ENCODE measurements at places on chromosomes 6 and 20.

- H3K27me3 ChIP-seq: no peaks in the 10 kb centered on the region
- no peak for DNase-seq
- H3K27ac ChIP-seq: no peak overlapping the region
- no peaks in the 10 kb centered on the region for H3K36me3 ChIP-seq
These were observed 25.6 kb downstream of the COL20A1 start for GRCh38 chr20:63318391-63319163.

- no peak overlapping the region for H3K4me3 ChIP-seq
- no peak for DNase-seq
- no peaks in the 10 kb centered on the region for H3K36me3 ChIP-seq
- H3K27me3 ChIP-seq: no peaks in the 10 kb centered on the region
- H3K27ac ChIP-seq: no peak overlapping the region
These were observed 25.3 kb downstream of the MARCKS start for GRCh38 chr6:113882336-113883022.

- H3K4me1 ChIP-seq: peaks cover 10% of the 10 kb centered on the region
- DNase-seq: no peak
- H3K36me3 ChIP-seq: no peaks in the 10 kb centered on the region
- H3K27ac ChIP-seq: no peak overlapping the region
- peaks cover 67% of the 10 kb centered on the region for H3K27me3 ChIP-seq
These were observed 28.3 kb upstream of the CSNK2A1 start for GRCh38 chr20:571754-572441.

DNA sequence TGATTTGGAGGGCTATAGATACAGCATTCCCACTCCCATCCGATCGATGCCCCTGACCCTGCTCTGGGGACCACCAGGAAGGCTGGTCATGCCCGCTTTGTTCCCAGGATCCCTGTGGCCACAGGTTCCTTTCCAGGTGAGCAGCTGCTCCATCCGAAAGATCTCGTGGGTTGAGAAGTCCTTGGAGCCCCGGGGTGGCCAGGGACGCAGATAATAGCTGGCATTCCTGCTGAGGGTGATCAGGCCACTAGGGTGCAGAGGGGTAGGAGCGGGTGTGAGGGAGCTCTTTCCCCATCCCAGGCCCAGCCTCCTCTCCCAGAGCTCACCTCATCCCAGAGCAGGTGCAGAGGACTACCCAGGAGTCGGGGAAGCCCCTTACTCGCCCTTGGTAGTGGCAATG, 7.4 kb downstream of the ADAM33 start:
- H3K27me3 ChIP-seq: peaks cover 37% of the 10 kb centered on the region
- peaks cover 4% of the 10 kb centered on the region for H3K4me1 ChIP-seq
- no peak overlapping the region for H3K4me3 ChIP-seq
- H3K27ac ChIP-seq: no peak overlapping the region

DNA sequence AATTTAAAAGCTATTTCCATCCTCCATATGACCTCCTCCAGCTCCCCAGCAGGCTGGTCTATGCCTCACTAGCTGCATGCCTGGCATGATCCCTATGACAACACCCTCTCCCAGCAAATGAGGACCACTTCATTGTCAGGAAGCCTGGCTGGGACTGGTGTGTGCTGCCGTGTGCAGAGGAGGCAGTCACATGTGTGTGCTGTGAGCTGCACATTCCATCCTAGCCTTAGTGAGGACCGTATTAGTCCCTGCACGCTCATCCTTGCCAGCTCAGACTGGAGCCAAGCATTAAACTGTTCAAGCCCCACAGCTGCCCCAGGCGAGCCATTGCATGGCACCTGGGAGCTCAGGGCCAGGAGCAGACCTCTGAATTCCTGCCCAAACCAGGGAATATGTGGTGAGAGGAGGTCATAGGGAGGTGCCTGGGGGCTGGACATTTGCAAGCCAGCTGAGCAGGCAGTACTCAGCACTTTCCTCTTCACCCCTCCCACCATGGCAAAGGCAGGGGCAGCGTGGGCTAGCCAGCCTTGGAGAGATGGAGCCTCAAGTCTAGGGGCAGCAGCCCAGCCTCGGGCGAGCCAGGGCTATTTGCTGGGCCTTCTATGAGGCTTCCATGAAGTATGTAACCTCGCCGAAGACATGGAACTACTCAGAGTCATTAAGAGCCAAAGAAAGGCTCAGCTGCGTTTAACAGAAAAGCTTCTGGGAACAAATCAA, 8.7 kb upstream of the CCN5 start:
- H3K4me3 ChIP-seq: no peak overlapping the region
- peaks cover 2% of the 10 kb centered on the region for H3K27me3 ChIP-seq
- H3K4me1 ChIP-seq: peaks cover 5% of the 10 kb centered on the region
- no peaks in the 10 kb centered on the region for H3K36me3 ChIP-seq
- DNase-seq: no peak
- no peak overlapping the region for H3K27ac ChIP-seq

DNA sequence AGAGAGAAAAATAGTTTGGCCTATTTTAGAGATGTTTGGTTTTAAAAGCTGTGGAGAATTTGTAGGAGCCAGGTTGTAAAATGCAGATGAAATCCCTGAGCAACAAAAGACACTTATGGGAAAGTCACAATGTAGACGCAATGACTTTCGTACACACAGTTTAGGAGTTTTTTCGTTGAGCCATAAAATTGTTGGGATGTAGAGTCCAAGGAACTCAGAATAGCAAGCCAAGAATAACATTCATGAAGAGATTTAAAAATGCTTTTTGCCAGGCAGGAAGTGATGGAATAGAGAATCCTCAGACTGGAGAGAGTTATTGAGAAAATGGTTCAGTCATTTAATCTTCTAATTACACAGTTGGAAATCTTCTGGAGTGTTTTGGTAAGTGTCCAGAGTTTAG, 11.5 kb upstream of the PROKR2 start:
- no peaks in the 10 kb centered on the region for H3K36me3 ChIP-seq
- H3K27me3 ChIP-seq: peaks cover 81% of the 10 kb centered on the region
- H3K4me3 ChIP-seq: no peak overlapping the region

DNA sequence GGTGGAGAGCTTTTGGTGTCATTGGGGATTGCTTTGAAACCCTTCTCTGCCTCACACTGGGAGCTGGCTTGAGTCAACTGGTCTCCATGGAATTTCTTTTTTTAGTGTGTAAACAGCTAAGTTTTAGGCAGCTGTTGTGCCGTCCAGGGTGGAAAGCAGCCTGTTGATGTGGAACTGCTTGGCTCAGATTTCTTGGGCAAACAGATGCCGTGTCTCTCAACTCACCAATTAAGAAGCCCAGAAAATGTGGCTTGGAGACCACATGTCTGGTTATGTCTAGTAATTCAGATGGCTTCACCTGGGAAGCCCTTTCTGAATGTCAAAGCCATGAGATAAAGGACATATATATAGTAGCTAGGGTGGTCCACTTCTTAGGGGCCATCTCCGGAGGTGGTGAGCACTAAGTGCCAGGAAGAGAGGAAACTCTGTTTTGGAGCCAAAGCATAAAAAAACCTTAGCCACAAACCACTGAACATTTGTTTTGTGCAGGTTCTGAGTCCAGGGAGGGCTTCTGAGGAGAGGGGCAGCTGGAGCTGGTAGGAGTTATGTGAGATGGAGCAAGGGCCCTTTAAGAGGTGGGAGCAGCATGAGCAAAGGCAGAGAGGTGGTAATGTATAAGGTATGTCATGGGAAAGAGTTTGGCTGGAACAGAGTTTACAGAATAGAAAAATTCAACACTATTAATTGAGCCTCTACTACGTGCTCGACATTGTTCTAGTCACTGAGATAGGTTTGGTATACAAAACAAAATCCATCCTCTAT, 31.2 kb downstream of the SRSF3 start:
- no peaks in the 10 kb centered on the region for H3K27me3 ChIP-seq
- no peak overlapping the region for H3K27ac ChIP-seq
- H3K36me3 ChIP-seq: no peaks in the 10 kb centered on the region
- no peak overlapping the region for H3K4me3 ChIP-seq

DNA sequence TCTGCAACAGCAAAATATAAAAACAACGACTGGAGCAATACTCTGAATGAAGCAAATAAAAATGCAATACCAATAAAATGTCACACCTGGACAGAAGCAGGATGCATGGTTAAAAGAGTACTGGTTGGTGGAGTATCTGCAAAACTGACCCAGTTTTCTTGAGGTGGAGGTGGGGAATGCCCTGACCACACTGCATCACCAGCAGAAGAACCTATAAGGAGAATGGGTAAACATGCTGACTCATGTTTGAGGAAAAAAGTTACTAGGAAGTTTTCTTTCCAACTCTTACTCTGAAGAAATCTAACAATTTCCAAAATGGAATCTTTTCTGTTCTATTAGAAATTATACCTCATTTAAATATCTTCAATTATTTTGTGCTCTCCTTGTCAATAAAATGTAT, 43.6 kb downstream of the REPS1 start:
- no peaks in the 10 kb centered on the region for H3K27me3 ChIP-seq
- H3K4me3 ChIP-seq: no peak overlapping the region

DNA sequence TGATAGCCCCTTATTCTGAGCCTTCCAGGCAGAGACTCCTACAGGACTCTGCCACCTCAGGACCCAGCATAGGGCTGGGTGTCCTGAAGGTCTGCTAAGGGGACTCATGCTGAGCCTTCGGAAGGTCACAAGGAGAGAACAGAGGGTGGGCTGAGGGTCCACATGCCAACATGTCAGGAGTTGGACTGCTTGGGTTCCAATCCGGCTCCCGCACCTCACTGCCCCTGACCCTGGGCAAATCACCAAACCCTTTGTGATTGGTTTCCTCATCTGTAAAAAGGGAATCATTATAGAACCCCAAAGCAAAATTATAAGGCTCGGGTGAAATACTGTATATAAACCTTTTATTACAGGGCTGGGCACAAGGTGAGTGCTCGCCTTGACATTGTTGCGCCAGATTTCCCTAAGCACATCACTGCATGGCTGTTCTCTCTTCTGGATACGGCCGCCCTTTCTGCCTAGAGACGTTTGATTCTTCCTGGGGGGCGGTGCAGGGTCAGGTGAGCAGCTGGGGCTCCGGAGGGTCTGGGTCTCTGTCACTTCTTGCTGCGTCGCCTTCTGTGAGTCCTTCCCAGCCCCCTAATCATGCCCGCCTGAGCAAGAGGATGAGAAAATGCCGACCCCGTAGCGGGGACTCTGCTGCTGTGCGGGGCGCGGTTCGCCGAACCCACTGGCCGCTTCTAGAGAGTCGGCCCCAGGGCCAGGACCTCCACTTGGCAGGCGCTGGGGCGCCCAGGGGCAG, 90.5 kb upstream of the EPB41L1 start:
- H3K36me3 ChIP-seq: no peaks in the 10 kb centered on the region
- peak overlapping the region; percentile 79 for H3K4me3 ChIP-seq
- no peak for DNase-seq
- H3K27ac ChIP-seq: peak overlapping the region; percentile 50

GRCh38 chr6:69379518-69379917, 417.3 kb downstream of the LMBRD1 start:
- no peaks in the 10 kb centered on the region for H3K36me3 ChIP-seq
- H3K4me3 ChIP-seq: no peak overlapping the region
- no peak for DNase-seq
- no peaks in the 10 kb centered on the region for H3K27me3 ChIP-seq
- H3K4me1 ChIP-seq: no peaks in the 10 kb centered on the region

- H3K4me1 ChIP-seq: no peaks in the 10 kb centered on the region
- no peak overlapping the region for H3K4me3 ChIP-seq
- H3K36me3 ChIP-seq: no peaks in the 10 kb centered on the region
- H3K27ac ChIP-seq: no peak overlapping the region
- DNase-seq: no peak
- peaks cover 25% of the 10 kb centered on the region for H3K27me3 ChIP-seq
These were observed 8.9 kb downstream of the REM1 start for GRCh38 chr20:31484001-31484400.

- no peak overlapping the region for H3K4me3 ChIP-seq
- no peak overlapping the region for H3K27ac ChIP-seq
- H3K27me3 ChIP-seq: no peaks in the 10 kb centered on the region
- H3K4me1 ChIP-seq: no peaks in the 10 kb centered on the region
These were observed 179.4 kb downstream of the FOXC1 start for GRCh38 chr6:1789092-1789491.

DNA sequence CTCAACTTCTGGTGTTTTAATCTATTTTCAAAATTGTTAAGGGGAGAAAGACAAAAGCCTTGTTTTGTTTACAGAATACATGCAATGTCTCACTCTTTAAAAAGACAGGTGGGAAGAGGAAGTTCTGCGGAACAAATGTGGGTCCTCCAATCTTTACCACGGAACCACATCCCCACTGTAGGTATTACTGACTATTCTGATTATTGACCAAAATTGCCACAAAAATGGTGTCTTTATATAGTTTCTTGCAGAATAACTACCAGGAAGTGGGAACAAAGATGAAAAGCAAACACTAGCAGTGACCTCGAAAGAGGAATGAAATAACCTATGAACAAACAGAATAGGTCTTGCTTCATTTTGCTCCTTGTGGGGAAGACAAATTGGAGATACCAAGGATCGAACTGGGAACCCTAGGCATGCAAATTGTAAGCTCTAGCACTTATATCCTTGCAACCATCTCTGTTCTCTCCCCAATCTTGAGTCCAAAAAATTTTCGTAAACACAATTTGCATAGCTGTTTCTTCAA, 106.7 kb downstream of the GPX5 start:
- DNase-seq: no peak
- peaks cover 20% of the 10 kb centered on the region for H3K4me1 ChIP-seq
- H3K36me3 ChIP-seq: no peaks in the 10 kb centered on the region
- H3K27me3 ChIP-seq: peaks cover 23% of the 10 kb centered on the region
- H3K4me3 ChIP-seq: no peak overlapping the region
- H3K27ac ChIP-seq: no peak overlapping the region

DNA sequence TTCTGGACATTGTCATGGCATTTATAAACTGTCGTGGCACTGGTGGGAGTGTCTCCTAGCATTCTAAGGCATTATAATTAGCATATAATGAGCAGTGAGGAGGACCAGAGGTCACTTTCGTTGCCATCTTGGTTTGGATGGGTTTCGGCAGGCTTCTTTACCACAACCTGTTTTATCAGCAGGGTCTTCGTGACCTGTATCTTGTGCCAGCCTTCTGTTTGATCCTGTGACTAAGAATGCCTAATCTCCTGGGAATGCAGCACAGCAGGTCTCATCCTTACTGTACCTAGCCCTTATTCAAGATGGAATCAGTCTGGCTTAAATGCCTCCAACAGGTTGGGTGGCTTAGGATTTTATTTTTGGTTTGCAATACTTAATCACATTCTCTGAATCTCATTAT, 142.7 kb upstream of the GGTLC1 start:
- H3K27me3 ChIP-seq: peaks cover 11% of the 10 kb centered on the region
- no peak overlapping the region for H3K27ac ChIP-seq
- H3K36me3 ChIP-seq: no peaks in the 10 kb centered on the region
- no peak overlapping the region for H3K4me3 ChIP-seq
- no peaks in the 10 kb centered on the region for H3K4me1 ChIP-seq
- DNase-seq: no peak

DNA sequence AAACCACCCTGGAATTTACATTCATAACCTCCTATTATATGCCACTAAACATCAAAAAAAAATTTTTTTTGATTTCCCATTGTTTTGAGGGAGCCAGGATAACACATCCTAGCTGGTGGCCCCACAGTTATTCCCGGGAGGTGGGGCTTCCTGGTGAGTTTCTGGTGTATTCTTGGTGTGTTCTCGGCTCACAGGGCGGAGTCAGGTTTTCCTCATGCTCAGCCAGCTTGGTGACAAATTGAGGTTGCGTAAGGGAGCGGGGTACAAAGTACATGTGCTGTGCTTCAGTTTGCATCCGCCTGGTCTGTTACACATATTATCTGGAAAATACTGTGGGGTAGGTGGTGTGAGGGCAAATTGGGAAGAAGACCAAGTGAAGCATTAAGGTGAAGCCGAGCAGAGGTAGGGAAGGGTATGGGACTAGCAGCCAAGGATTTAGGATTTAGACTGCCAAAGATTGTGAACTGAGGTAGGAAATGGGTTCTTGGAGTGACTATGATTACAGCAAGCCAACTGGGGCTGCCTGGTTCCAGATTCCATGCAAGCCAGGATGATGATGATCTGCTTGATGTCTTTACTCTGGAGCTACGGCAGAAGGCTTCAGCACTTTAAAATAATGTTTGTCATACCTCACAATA, 46.2 kb upstream of the EEF1A1 start:
- H3K36me3 ChIP-seq: no peaks in the 10 kb centered on the region
- H3K4me3 ChIP-seq: no peak overlapping the region
- peak overlapping the region; percentile 68 for H3K27ac ChIP-seq

- no peak for DNase-seq
- H3K27me3 ChIP-seq: peaks cover 2% of the 10 kb centered on the region
These were observed 4.0 kb upstream of the CD93 start for GRCh38 chr20:23090147-23090546.

Data from neural crest cell (in vitro differentiated cells).